ENCODE measurements at places on chromosomes 3 and 15. TPM values are rescaled to one million over a fixed set of nuclear protein-coding genes. Genes with fewer than 3 reads are reported as not detected.

DNA sequence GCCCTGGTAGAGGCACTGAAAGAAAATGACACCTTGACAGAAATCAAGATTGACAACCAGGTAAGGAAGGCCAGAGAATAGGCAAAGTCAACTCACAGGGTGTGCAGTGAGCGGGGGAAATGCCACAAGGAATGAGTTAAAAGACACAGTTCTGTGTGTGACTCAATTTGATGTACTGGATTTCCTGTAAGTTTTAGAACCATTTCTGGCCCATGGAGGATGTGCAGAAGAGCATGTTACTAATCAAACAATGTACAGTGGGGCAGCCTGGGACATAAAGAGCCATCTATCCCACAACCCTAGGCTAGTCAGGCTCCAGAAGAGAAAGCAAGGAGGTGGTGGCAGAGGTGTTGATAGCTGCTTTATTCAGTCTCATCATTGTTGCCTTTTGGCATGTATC lies 31.2 kb upstream of the TMOD3 start:
- H3K4me3 ChIP-seq = no peak overlapping the region
- H3K27me3 ChIP-seq = no peaks in the 10 kb centered on the region
- no peaks in the 10 kb centered on the region for H3K36me3 ChIP-seq

DNA sequence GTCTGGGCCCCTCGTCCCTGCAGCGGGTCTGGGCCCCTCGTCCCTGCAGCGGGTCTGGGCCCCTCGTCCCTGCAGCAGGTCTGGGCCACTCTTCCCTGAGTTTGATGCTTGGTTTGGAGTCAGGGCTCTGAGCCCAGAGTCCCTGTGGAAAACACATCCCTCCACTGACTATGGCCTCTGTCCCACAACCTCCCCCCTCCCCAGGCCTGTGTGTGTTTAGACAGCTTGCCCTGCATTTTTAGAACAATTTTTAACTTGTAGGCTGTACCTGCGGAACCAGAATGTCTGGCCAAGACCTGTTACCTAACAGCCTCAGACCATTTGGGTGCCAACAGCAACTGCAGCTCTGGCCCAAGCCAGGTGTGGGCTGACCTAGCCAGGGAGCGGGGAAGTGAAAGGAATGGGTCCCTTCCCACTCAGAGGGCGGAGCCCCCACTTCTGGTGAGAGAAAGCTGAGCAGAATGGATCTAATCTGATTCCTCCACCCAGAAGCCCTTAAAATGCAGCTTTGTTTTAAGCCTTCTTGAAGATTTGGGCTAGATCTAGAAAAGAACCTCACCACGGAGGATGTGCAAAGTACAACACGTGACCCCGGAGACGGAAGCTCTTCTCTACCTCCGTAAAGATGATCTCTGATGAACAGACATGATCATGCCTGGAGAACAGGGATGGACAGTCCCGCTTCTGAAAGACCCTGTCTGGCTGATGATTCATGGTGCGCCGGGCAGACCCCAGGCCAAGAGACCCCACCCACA lies 60.5 kb upstream of the TFRC start:
- H3K27ac ChIP-seq = no peak overlapping the region
- H3K27me3 ChIP-seq = no peaks in the 10 kb centered on the region
- H3K4me3 ChIP-seq = no peak overlapping the region
- peaks cover 4% of the 10 kb centered on the region for H3K4me1 ChIP-seq

GRCh38 chr3:133388696-133389395 lies 11.0 kb upstream of the BFSP2 start:
- H3K27me3 ChIP-seq = no peaks in the 10 kb centered on the region
- no peak overlapping the region for H3K27ac ChIP-seq
- H3K4me1 ChIP-seq = no peaks in the 10 kb centered on the region

- H3K4me1 ChIP-seq = no peaks in the 10 kb centered on the region
- H3K36me3 ChIP-seq = no peaks in the 10 kb centered on the region
- H3K27ac ChIP-seq = no peak overlapping the region
- no peak overlapping the region for H3K4me3 ChIP-seq
Measured at GRCh38 chr15:84944861-84945260, 36.8 kb upstream of the PDE8A start.

- H3K36me3 ChIP-seq = no peaks in the 10 kb centered on the region
- no peak overlapping the region for H3K27ac ChIP-seq
- H3K4me1 ChIP-seq = no peaks in the 10 kb centered on the region
- H3K27me3 ChIP-seq = no peaks in the 10 kb centered on the region
- no peak for DNase-seq
Measured at GRCh38 chr15:75069301-75069925, 46.0 kb downstream of the PPCDC start.

- H3K4me1 ChIP-seq = no peaks in the 10 kb centered on the region
- no peak for DNase-seq
- no peaks in the 10 kb centered on the region for H3K36me3 ChIP-seq
- no peak overlapping the region for H3K4me3 ChIP-seq
- H3K27ac ChIP-seq = no peak overlapping the region
Measured at GRCh38 chr15:74626336-74626735, 10.7 kb downstream of the CLK3 start.

GRCh38 chr15:60612400-60613048 lies 133.6 kb upstream of the ICE2 start:
- no peak overlapping the region for H3K4me3 ChIP-seq
- no peaks in the 10 kb centered on the region for H3K36me3 ChIP-seq
- DNase-seq = no peak
- no peak overlapping the region for H3K27ac ChIP-seq

GRCh38 chr3:160400030-160400701 lies 716 bp downstream of the SMC4 start:
- H3K27me3 ChIP-seq = no peaks in the 10 kb centered on the region
- H3K36me3 ChIP-seq = no peaks in the 10 kb centered on the region
- peak overlapping the region; percentile 54 for H3K4me3 ChIP-seq
- DNase-seq = peak; percentile 31

GRCh38 chr15:41558400-41559238 lies at the start of gene TYRO3:
TSS of gene TYRO3 (plus strand) at chr15:41559212. CDS start at chr15:41559258, 46 bp downstream.
- H3K27ac ChIP-seq = peak within 1 kb of the TSS; percentile 58
- H3K4me1 ChIP-seq = peaks cover 4% of the 10 kb centered on the region
- peak; percentile 50 for DNase-seq
- H3K27me3 ChIP-seq = no peaks in the 10 kb centered on the region

DNA sequence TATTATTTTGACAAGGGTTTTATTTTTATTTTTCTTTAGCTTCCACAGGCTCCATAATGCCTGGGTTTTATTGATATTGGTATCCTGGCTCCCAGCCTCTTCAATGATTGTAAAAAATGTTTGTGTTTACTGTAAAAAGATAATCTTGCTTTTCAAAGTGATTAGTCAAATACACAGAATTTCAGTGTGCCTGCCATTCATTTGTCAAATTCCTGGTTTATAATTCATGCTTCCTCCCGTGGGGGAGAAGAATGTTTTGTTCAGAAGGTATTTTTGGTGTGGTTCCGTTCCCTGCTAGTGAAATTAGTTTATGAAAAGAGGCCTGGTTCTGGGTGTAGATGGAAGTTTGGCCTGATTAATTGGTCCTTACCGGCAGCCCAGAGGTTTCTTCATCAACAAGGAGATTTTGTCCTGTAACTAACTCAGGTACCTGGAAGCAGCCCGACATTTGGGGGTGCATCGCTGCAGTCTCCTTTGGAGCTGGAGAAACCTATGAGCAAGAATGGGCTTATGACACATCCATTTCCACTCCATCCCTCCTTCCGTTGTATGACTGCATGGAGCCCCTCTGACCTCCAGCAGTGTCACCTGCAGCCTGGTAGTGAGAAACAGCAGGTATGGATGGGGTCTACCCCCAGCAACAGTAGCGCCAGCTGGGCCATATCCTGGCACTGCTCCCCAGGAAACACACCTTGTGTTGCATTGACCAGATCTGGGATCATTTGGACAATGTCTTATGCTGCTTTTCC lies 101.5 kb downstream of the PGPEP1L start:
- no peaks in the 10 kb centered on the region for H3K36me3 ChIP-seq
- no peaks in the 10 kb centered on the region for H3K27me3 ChIP-seq
- no peak overlapping the region for H3K4me3 ChIP-seq
- H3K4me1 ChIP-seq = peaks cover 6% of the 10 kb centered on the region
- DNase-seq = peak; percentile 11
- H3K27ac ChIP-seq = peak overlapping the region; percentile 12

DNA sequence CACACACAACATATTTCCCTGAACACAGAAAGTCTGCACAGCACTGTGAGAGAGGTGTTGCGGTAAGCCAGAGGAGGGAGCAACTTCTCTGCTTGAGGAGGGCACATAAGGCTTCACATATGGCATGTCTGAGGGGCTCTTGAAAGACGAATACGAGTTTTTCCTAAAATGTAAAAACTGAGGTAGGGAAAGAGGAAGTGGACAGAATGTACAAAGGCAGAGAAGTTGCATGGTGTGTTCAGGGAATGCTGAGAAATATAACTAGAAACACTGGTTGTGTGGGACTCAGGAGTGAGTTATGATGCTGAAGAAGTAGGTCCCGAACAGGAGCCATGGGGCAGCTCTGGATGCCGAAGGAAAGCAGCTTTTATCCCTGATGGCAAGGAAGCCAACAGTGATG lies 22.8 kb upstream of the ATP8B4 start:
- H3K4me1 ChIP-seq = peaks cover 4% of the 10 kb centered on the region
- H3K27me3 ChIP-seq = no peaks in the 10 kb centered on the region
- H3K27ac ChIP-seq = no peak overlapping the region
- no peak overlapping the region for H3K4me3 ChIP-seq
- no peaks in the 10 kb centered on the region for H3K36me3 ChIP-seq

GRCh38 chr3:42741796-42742195 lies 31.3 kb downstream of the CCDC13 start:
- H3K27ac ChIP-seq = no peak overlapping the region
- DNase-seq = no peak
- no peaks in the 10 kb centered on the region for H3K4me1 ChIP-seq
- no peaks in the 10 kb centered on the region for H3K27me3 ChIP-seq
- H3K4me3 ChIP-seq = no peak overlapping the region
- no peaks in the 10 kb centered on the region for H3K36me3 ChIP-seq

DNA sequence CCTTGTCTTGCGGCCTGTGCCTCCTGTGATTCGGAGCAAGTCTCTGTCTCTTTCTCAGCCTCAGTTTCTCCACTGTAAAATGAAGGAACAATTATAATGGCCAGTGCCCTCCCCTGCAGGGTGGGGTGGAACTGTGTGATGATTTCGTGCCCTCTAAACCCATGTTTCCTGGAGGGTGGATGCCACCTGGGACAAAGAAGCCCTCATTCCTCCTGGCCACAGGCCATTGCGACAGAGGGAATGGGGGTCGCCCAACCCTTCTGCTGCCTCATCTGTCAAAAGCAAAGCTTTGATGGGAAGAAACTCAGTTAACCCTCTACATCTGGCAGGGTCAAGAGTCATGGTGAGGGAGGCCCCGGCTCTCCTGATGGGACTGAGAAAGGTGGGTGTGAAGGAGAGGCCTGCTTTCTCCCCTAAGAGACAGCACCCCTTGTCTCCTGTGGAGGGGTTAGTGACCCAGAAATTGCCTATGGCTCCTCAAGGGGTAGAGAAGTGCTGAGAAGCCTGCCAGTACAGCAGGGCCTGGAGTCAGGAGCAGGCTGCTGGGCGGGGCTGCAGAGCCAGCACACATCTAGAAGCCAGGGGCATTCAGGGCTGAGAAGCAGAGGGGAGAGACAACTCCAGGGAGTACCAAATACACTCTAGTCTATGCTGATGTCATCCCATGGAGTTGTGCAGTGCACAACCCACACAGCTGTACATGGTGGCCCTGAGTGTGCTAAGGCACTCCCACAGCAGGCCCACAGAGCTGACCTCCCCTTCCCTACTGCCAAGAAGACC lies 61.0 kb downstream of the PLXNA1 start:
- no peaks in the 10 kb centered on the region for H3K4me1 ChIP-seq
- no peak for DNase-seq
- no peak overlapping the region for H3K4me3 ChIP-seq
- H3K36me3 ChIP-seq = no peaks in the 10 kb centered on the region
- no peak overlapping the region for H3K27ac ChIP-seq

DNA sequence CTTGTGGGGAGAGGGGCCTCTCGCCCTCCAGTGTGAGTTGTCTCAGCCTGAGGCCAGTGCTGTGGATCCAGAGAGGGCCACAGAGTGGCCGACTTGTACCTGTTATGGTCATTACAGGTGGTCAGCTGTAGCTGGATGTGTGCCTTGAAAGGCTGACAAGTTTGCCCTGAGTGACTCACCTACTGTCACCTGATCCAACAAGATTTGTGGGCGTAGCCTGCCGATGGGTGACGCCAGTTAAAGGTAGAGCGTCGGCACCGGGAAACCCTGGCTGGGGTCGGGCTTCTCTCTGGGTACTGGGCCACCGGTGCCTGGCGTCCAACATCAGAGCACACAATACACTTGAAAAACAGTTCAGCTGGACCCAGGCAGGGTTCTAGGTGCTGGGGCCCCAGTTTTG lies 2.8 kb upstream of the ISG20 start:
- H3K27ac ChIP-seq = no peak overlapping the region
- no peaks in the 10 kb centered on the region for H3K27me3 ChIP-seq
- no peaks in the 10 kb centered on the region for H3K36me3 ChIP-seq
- H3K4me1 ChIP-seq = peaks cover 6% of the 10 kb centered on the region
- H3K4me3 ChIP-seq = no peak overlapping the region

DNA sequence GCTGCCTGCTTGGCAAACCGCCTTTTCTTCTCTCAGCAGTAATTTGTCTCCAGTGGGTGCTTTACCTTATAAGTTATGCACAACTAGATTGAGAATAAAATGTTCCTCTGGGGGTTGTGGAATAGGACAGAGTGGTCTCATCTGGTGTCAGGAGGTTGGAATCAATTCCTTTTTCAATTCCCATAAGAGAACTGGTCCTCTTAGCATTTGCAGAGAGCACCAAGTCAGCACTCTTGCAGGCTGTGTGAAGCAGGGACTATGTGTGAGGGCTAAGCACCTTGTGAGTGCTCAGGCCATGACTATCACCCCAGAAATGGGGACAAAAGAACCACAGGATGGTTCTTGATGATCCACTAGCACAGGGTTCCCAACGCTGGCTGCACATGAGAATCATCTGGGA lies 163.6 kb upstream of the UMPS start:
- no peak overlapping the region for H3K27ac ChIP-seq
- H3K4me3 ChIP-seq = no peak overlapping the region
- no peak for DNase-seq
- no peaks in the 10 kb centered on the region for H3K27me3 ChIP-seq
- H3K36me3 ChIP-seq = no peaks in the 10 kb centered on the region
- no peaks in the 10 kb centered on the region for H3K4me1 ChIP-seq

DNA sequence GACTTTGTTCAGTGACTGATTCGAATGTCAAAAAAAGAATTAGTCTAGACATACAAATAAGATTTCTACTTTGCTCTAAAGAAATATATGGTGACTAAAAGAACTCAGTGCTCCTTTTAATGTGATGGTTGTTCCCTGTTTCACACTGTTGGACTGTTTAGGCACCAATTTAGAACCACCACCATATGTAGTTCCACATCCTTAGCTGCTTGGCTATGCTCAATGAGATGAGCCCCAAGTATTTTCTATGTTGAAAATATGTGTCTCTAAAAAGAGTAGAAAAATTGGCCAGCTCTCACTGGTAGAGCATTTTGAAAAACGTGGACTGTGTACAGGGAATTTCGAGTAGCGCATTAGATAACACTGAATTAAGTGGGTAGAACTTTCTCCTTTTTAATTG lies 167.3 kb downstream of the GOLIM4 start:
- no peak overlapping the region for H3K4me3 ChIP-seq
- H3K27ac ChIP-seq = no peak overlapping the region
- no peaks in the 10 kb centered on the region for H3K36me3 ChIP-seq
- H3K27me3 ChIP-seq = no peaks in the 10 kb centered on the region
- no peak for DNase-seq

The SI gene
- not detected for total RNA-seq

The ZIC1 gene
- total RNA-seq = not detected

The TP63 gene
- total RNA-seq = not detected

The SHC4 gene
- 6.8 TPM for total RNA-seq
